H1 (cell line): ENCODE measurements at places on chromosomes 7 and 10. TPM values are rescaled to one million over a fixed set of nuclear protein-coding genes. Genes with fewer than 3 reads are reported as not detected.
A peak's percentile ranks its signal among the peaks of the same experiment; 100 is the strongest.

The MCM10 gene
- 59.0 and 60.3 TPM in 2 replicates for total RNA-seq

The SEMA3D gene
- total RNA-seq, result 3.5 and 4.1 TPM in 2 replicates

The YKT6 gene
- 103 and 108 TPM in 2 replicates for total RNA-seq

- DNase-seq, result no peak
- no peak overlapping the region for H3K27ac ChIP-seq
- H3K4me1 ChIP-seq, result no peaks in the 10 kb centered on the region
Measured at GRCh38 chr7:143485094-143485493, 7.4 kb downstream of the TAS2R41 start.

- no peaks in the 10 kb centered on the region for H3K36me3 ChIP-seq
- no peak overlapping the region for H3K4me3 ChIP-seq
- H3K27me3 ChIP-seq, result no peaks in the 10 kb centered on the region
- H3K4me1 ChIP-seq, result no peaks in the 10 kb centered on the region
- no peak overlapping the region for H3K27ac ChIP-seq
- DNase-seq, result no peak
Measured at GRCh38 chr10:33352175-33352574, 17.7 kb upstream of the NRP1 start.

DNA sequence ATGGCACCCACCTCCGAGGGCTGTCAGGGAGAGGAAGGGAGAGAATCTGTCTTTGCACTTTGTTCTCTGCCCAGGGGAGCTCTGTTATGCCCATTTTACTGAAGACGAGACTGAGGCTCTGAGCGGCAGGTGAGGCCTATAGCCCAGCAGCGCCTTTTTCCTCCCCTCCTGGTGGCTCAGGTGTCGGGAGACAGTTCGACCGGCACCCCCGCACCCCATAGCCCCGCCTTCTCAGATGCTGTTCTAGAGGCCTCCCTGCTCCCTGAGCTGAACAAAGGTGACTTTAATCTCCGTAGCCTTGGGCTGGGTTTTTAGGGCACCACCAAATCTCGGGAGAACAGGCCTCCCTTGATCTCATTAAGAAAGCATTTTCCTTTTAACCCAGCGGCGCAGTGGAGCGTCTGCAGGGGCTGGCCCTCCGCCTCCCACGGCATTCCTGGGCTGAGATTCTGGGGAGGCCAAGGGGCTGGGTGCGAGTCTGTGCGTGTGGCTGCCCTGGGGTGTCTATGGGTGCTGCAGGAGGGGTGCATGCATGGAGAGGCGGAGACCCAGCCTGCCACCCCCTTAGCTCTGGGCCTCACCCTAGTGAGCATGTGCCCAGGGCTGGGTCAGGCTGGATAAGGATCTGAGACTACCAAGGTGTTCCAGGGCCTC is 3.3 kb downstream of the LFNG start:
- peaks cover 45% of the 10 kb centered on the region for H3K4me1 ChIP-seq
- peaks cover 5% of the 10 kb centered on the region; the same call in 1 of the 2 replicates for H3K36me3 ChIP-seq
- peak overlapping the region; percentile 78; the same call in 1 of the 2 replicates for H3K27ac ChIP-seq
- no peak for DNase-seq
- peaks cover 12% of the 10 kb centered on the region for H3K27me3 ChIP-seq

GRCh38 chr10:51369903-51370302 is 295.6 kb downstream of the PRKG1 start:
- DNase-seq, result no peak
- H3K4me1 ChIP-seq, result peaks cover 5% of the 10 kb centered on the region
- no peaks in the 10 kb centered on the region for H3K27me3 ChIP-seq
- H3K4me3 ChIP-seq, result no peak overlapping the region

- H3K4me1 ChIP-seq, result peaks cover 3% of the 10 kb centered on the region; the same call in 1 of the 2 replicates
- no peak overlapping the region for H3K4me3 ChIP-seq
- no peaks in the 10 kb centered on the region for H3K27me3 ChIP-seq
- DNase-seq, result no peak
- no peak overlapping the region for H3K27ac ChIP-seq
Measured at GRCh38 chr7:45698303-45699014, 124.3 kb downstream of the ADCY1 start.

GRCh38 chr10:80539421-80540031 is 1.8 kb downstream of the SH2D4B start:
- H3K36me3 ChIP-seq, result no peaks in the 10 kb centered on the region
- H3K4me3 ChIP-seq, result no peak overlapping the region
- no peaks in the 10 kb centered on the region for H3K4me1 ChIP-seq
- DNase-seq, result peak; percentile 37
- H3K27ac ChIP-seq, result no peak overlapping the region
- H3K27me3 ChIP-seq, result peaks cover 1% of the 10 kb centered on the region

GRCh38 chr7:92850516-92850915 is 14.1 kb upstream of the CDK6 start:
- DNase-seq, result no peak
- H3K27ac ChIP-seq, result no peak overlapping the region
- H3K4me1 ChIP-seq, result no peaks in the 10 kb centered on the region
- no peaks in the 10 kb centered on the region for H3K27me3 ChIP-seq
- H3K36me3 ChIP-seq, result no peaks in the 10 kb centered on the region

- no peak for DNase-seq
- peak overlapping the region; percentile 60; the same call in 1 of the 2 replicates for H3K27ac ChIP-seq
- H3K36me3 ChIP-seq, result no peaks in the 10 kb centered on the region
- no peak overlapping the region for H3K4me3 ChIP-seq
- H3K27me3 ChIP-seq, result no peaks in the 10 kb centered on the region
- H3K4me1 ChIP-seq, result peaks cover 34% of the 10 kb centered on the region
Measured at GRCh38 chr10:71343392-71343773, 24.3 kb downstream of the SLC29A3 start.

GRCh38 chr7:81692146-81692905 is 77.5 kb downstream of the HGF start:
- H3K27me3 ChIP-seq, result no peaks in the 10 kb centered on the region
- H3K36me3 ChIP-seq, result no peaks in the 10 kb centered on the region
- no peak overlapping the region for H3K4me3 ChIP-seq
- no peak overlapping the region for H3K27ac ChIP-seq
